ENCODE measurements at places on chromosomes 16 and 17.

DNA sequence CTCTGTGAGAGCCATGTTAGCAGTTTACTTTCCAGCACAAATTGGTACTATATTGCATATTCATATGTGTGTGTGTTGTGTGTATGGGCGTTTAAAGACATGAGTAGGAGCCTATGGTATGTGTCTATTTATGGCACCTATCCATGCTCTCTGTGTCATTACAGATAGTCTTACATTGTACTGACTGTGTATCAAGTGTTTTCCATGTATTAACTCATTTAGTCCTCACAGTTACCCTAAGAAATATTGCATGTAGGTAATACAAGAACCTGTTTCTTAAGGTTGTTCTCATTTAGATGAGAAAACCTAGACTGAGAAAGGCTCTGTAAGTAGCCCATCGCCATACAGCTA is 1.6 kb downstream of the ALG1 start:
- no peak for DNase-seq

GRCh38 chr17:69485251-69485661 is 70.8 kb downstream of the MAP2K6 start:
- no peak for DNase-seq

DNA sequence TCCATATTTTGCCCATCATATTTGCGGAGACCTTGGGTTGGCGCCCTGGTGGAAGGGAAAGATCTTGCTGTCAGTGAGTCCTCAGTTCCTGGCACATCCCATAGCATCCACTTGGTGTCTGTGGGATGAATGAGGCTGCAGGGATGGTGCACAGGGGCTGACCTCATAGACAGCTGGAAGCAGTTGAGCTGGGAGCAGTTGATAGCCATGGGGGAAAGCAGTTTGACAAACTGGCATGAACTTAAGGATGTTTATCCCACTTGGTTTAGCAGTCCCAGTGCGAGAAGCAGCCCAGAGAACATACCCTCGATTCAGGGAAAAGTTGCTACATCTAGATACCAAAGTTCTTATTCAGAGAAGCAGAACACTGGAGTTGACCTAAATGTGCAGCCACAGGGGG is 80.7 kb downstream of the SNX29 start:
- no peak for DNase-seq

DNA sequence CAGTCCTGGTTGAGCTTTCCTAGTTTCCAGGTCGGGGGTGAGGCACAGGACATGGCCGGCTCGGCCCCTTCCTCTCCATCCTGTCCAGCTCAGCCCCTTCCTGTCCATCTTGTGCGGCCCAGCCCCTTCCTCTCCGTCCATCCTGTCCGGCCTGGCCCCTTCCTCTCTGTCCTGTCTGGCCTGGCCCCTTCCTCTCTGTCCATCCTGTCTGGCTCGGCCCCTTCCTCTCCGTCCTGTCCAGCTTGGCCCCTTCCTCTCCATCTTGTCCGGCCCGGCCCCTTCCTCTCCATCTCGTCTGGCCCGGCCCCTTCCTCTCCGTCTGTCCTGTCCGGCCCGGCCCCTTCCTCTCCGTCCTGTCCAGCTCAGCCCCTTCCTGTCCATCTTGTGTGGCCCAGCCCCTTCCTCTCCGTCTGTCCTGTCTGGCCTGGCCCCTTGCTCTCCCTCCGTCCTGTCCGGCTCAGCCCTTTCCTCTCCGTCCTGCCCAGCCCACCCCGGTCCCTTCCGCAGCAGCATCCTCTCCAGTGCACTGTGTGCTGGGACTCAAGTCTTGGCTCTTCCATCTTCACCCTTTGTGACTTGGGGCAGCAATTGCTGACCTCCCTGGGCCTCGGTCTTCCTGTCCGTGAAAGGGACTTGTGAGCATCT is 5.5 kb upstream of the ZNF750 start:
- DNase-seq: no peak

DNA sequence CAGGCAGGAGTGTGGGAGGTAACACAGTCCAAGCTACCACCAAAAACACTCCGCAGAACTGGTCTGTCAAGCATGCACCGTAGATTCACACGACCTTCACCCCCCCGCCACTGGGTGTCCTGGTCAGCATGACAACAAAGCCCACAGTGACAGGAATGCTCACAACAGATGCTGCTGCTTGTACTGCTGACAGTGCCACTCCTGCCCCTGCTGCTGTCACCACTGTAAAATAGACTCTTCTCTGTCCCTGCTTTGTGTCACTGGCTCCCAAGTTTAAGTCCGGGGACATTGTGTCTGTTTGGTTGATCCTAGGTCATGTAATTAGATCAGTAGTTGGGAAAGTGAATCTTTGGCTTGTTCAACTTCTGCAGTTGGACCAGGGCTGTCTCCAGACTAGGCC is 7.0 kb upstream of the ODF4 start:
- no peak for DNase-seq

DNA sequence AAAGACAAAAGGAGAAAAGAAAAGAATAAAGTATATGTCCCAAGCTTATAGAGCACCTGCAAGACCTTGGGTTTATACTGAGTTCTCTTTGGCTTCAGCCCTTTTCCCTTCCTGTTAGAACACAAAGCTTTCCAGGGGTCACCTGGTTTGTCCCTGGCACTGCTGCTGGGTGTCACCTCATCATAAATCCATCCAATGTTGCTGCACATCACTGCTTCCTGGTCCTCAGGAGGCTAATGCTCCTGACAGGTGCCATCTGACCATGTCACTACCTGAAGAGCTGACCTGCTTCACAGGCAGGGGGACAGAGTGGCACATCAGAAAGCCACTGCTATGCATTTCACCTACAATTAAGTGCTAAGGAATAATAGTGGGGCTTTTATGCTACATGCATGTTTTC is 164.6 kb upstream of the ELAC2 start:
- no peak for DNase-seq

DNA sequence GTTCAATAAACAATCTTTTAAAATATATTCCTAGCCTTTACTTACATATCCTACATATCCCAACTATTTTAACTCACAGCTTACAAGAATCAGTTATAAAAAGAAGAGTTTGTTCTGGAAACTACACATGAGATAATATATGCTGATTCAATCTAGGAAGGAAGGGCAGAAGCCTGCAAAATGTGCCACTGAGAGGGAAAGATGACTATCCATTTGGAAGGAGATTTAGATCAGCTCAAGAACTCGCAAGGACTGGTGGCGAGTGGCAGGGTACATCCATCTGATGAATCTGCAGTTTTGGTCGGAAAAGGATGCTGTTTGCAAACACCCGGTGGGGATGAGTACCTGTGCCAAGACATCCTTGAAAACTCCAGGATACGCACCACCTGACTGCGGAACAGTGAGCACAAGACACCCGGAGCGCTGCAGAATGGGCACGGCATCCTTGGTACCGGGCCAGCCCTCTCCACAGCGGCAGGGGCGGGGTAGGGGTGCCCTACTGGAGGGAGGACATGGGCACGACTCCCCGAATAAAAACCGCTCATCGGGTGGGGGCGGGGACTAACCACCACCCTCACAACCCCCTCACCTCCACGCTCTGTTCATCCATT is 723 bp downstream of the TRIM37 start:
- DNase-seq: peak; percentile 90

GRCh38 chr17:31549121-31549524 is 157.6 kb downstream of the RAB11FIP4 start:
- DNase-seq: no peak

DNA sequence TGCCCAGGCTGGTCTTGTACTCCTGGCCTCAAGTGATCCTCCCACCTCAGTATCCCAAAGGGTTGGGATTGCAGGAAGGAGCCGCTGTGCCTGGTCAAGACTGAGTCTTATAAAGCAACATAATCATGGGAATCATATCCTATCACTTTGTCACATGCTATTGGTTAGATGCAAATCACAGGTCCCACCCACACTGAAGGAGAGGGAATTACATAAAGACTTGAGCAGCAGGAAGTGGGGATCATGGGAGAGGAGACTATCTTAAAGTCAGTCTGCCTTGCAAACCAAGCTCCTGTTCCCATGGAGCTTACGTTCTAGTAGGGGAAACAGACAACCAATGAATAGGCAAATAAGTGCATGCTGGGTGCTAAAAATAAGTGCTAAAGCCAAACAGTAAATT is 28.3 kb upstream of the TENT4B start:
- no peak for DNase-seq

DNA sequence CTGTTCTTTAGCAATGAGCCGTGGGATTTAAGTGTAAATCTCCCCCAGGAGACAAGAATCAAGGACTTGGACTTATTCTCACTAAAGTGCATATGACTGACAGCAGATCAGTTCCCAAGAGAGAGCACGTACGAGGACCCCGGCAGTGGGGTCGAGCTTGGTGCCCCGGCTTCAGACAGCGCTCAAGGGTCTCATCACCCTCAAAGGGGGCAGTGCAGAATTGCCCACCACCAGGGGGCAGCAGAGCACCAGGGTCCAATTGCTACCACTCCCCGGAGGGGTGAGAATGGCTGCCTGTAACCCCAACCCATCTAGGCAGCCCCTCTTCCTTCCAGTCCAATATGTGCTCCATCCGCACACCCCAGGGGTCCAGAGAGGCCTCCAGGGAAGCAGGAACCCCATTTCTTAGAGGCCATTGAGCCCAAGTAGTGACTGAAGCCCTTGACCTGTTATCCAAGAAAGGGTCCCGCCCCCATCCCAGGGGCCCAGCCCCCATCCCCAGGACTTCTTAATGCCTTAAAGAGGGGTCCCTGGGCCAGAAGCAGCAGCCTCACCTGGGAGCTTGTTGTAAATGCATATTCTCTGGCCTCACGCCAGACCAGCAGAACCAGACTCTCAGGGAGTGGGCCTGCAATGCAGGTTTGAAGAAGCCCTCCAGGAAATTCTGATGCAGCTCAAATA is 86.1 kb downstream of the ZDHHC7 start:
- DNase-seq: peak; percentile 89

- DNase-seq: no peak
Observed at GRCh38 chr16:76959166-76959565, 231.8 kb upstream of the MON1B start.

DNA sequence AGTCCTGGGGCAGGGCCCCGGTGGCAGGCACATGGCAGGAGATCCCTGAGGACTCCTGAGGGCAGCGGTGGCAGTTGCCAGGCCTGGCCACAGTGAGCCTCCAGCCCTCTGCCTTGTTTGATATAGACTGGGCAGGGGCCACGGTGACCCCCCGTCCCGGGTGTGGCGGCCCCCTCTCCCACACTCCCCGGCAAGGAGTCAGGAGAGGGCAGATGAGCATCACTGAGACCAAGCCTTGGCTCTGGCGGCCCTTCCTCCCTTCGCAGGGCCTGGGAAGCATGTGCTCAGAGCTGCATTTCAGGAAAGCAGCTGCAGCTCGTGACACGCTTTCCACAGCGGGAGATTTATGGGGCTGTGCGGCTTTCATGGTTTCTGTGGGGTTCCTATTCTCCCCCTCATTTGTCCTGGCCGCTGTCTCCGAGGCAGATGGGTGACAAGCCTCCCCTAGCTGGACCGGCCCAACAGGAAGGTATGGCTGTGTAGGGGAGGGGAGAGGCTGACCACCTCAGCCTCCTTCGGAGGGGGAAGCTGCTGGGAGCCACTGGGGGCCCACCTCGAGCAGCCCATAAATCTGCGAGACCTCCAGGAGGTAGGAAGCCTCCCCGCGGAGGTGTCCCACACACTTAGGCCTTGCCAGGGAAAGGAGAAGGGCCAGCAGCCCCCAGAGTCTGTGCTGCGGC is 211.4 kb downstream of the NTN1 start:
- no peak for DNase-seq

DNA sequence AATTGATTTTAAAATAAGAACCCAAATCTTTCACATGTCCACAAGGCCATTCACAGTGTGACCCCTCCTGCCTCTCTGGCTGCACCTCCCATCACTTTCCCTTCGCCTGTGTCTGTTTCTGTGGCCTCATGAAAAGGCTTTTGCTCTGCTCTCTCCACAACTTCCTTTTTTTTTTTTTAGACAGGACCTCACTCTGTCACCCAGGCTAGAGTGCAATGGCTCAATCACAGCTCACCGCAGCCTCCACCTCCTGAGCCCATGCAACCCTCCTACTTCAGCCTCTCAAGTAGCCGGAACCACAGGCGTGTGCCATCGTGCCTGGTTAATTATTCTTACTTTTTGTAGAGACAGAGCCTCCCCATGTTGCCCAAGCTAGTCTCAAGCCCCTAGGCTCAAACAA is 197.1 kb downstream of the ABCC12 start:
- DNase-seq: no peak

DNA sequence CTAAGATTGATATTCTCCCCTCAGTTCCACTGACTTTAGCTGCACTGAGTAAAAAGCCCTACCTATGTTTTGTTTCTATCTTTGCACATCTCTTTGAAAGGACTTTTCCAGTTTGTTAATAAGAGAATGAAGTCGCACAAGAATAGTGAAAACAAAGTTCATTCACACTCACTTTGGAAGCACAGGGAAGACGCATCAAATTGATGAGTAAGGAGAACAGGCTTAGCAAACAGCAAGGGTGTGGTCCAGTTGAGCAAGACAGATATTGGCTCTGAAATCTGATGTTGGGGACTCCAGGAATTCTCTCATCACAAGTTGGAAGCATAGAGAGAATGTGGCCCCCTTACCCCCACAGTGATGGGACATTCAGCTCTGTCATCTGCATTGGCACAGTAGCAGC is 221.3 kb downstream of the CDH11 start:
- no peak for DNase-seq

- DNase-seq: no peak
Observed at GRCh38 chr16:87808108-87808507, 42.3 kb upstream of the KLHDC4 start.

- no peak for DNase-seq
Observed at GRCh38 chr17:65171752-65172151, 34.6 kb downstream of the RGS9 start.

GRCh38 chr16:88920618-88921590 is 54.4 kb upstream of the PABPN1L start:
- peak; percentile 77 for DNase-seq

- no peak for DNase-seq
Observed at GRCh38 chr16:4859900-4860255, 12.6 kb downstream of the UBN1 start.

GRCh38 chr17:56929362-56929969 is 15.6 kb upstream of the TRIM25 start:
- DNase-seq: no peak

DNA sequence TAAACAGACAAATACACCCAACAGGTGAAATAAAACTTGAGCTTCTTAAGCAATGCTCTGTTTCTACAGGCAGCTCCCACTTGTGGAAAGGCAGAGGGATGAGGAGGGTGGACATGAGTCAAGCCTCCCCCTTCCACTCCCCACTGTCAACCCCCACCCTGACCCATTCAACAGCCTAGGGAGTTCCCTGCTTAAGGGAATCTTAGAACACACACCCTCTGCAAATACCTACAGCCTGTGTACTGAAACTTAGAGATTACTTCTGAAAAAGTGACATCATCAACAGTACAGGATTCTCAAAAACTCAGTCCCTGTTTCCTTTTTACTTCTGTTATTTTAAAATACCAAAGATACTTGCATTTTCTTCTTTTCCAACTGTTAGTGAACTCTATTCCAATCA is 345.4 kb downstream of the SOX9 start:
- DNase-seq: no peak

- DNase-seq: no peak
Observed at GRCh38 chr16:22633280-22633679, 122.6 kb downstream of the NPIPB5 start.

- peak; percentile 86 for DNase-seq
Observed at GRCh38 chr17:48597778-48598631, 4.4 kb upstream of the HOXB5 start.

Measured in activated CD4-positive, alpha-beta T cell treated with anti-CD3 and anti-CD28 coated beads, Interleukin-2, amount 10 ng/mL, durations not matched to agents 24 days and 14 days (primary cell).